SJSA1 (cell line): ENCODE measurements at places on chromosomes 3 and 15. TPM values are rescaled to one million over a fixed set of nuclear protein-coding genes. Genes with fewer than 3 reads are reported as not detected.

DNA sequence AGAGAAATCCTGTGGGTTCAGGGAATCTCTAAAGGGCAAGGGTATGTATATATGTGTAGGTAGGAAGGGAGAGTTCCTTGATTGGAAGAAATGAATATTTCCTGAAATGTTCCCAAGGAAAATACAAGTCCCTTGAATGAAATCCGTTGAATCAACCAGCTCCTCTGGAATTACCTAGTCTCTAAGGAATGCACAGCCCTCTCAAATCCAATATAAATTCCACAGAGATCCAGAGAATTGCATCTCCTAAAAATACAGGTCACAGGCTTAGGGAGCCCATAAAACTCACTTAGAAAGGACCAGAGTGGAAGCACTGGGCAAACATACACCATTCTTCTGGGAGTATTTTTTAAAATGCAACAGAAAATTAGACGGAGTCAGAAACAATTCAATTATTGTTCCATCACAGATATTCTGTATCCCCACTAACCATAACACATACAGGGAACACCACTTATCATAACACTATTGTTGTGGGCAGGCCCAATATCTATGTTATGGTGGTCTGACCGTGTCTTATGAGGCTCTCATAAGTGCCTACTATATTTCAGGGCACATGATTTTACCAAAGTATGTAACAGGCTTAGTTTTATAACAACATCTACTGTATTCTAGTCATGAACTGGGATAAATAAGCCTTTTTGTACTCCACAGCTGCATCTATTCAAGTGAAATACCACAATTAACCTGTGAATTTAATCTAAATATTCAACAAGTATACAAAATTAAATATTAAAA lies 43.7 kb downstream of the IGSF11 start:
- no peaks in the 10 kb centered on the region for H3K27me3 ChIP-seq
- peak; percentile 7 for DNase-seq
- no peaks in the 10 kb centered on the region; the same call in 1 of the 2 replicates for H3K4me1 ChIP-seq

DNA sequence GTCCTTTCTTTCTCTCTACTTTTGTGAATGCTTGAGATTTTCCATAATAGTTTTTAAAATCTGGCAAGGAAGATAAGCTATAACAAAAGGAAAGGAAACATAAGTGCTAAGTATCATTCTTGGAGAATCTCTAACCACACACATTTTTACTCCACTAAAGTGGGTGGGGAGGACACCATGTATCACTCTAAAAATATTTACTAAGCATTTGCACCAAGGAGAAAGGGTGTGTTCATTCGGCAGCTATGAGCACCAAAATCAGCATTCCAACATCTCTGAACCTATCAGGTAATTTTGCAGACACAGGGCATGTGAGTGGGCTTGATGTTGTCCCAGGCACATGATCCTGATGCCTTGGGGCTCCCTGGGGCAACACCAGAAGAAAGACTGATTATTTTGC lies 5.5 kb downstream of the B4GALT4 start:
- peaks cover 54% of the 10 kb centered on the region for H3K36me3 ChIP-seq
- H3K4me3 ChIP-seq, result no peak overlapping the region

DNA sequence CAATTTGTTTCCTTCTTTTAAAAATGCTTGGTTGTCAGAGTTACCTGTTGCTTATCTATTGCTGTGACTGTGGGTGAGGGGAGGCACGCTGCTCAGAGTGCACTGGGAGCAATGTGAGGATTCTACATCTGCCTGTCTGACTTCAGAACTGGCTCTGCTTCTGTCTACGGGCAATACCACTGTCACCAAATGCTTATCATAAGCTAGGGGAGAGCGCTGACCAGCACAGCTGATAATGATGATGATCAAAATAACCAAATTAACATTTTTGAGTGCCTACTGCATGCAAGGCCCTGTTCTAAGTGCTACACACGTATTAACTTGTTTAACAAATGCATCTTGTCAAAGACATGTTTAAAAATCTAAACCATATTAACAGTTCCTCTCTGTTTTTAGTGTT lies 79.2 kb upstream of the TPRG1 start:
- no peak for DNase-seq
- no peak overlapping the region for H3K4me3 ChIP-seq
- no peaks in the 10 kb centered on the region; the same call in 1 of the 2 replicates for H3K27me3 ChIP-seq
- H3K27ac ChIP-seq, result no peak overlapping the region
- H3K4me1 ChIP-seq, result no peaks in the 10 kb centered on the region
- H3K36me3 ChIP-seq, result no peaks in the 10 kb centered on the region

Gene SPINK8
- not detected in 2 replicates for total RNA-seq

Gene PLA2G4B
- total RNA-seq, result 2.2 and 2.7 TPM in 2 replicates

Gene ALDH1A3
- total RNA-seq, result 1.9 and 2.2 TPM in 2 replicates

Gene SCAANT1
- total RNA-seq, result not detected in 2 replicates
